ENCODE measurements at places on chromosomes 16 and 17.
A peak's percentile ranks its signal among the peaks of the same experiment; 100 is the strongest.

DNA sequence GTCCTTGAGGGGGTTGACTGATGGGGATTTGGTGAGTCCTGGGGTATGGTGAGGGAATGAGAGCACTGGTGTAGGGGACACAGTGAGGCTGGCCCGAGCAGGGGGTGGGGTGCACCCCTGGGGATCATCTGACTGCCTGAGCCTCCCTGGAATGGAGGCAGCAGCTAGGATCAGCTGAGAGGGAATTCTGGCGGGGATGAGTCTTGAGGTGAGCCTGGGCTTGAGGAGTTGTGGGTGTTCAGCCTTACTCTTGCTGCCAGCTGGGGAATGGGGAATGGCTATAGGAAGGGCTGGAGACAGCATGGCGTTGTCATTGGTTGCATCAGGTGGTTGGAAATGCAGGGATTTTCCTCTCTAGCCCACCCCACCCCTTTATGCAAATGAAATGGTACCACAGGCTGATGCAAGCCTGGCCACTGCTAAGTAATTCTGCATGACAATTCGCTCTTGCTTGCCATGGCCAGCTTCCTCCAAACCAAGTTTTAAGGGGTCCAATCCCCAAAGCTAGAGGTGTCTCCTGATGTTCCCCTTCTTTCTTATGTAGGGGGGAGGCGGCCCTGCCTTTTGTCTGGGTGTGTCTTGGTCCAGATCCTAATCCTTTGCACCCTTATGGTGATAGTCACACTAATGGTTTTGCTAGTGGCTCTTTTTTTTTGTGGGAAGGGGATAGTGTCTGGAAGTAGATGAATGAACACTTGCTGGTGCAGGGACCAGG, 7.5 kb downstream of the NFE2L1 start:
- DNase-seq: no peak

GRCh38 chr17:72116661-72117521, 3.9 kb upstream of the SOX9 start:
- DNase-seq: peak; percentile 73

DNA sequence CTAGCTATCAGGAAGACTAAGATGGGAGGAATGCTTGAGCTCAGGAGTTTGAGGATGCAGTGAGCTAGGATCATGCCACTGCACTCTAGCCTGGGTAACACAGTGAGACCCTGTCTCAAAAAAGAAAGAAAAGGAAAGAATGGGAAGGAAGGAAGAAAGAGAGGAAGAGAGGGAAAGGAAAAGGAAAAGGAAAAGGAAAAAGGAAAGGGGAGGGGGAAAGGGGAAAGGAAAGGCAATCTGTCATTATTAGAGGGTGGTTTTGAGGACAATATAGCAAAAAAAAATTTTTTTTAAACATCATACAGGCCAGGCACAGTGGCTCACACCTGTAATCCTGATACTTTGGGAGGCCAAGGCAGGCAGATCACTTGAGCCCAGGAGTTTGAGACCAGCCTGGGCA, 20.4 kb downstream of the JUP start:
- no peak for DNase-seq

DNA sequence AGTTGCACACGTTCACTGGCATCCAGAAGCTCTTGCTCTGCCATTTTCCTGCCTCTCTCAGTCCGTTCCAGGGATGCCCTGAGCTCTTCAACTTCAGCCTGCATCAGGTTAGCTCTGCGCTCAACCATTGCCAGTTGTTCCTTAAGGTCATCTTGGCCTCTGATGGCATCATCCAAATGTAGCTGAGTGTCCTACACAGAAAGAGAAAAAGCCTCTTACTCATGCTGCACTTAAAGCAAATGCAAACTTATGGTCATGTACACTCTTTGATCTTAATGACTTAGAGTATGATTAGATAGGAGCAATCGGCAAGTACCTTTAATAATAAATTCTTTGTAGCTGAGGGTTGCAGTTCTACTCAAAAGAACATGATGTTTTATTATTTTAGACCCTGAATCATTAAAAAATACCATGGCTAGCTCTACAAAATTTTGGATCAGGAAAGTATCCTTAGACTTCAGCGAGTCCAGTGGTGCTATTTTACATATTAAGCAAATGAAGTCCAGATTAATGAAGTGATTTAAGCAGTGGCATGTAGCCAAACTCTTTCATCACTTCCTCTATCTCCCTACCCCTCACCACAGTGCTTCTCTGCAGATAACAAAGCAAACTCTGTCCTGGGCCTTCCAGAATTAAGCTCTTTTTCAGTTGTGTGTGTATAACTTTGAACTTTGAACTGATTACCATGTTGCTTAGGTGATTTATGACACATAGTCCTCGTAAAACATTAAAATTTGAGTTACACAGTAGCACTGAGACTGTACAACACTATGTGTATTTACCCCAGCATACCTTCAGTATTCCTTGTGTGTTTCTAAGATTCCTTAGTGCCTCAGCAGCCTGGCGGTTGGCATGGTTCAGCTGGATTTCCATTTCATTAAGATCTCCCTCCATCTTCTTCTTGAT, 22.1 kb downstream of the MYH4 start:
- DNase-seq: no peak

- no peak for DNase-seq
Observed at GRCh38 chr16:9932919-9933653, 249.1 kb downstream of the GRIN2A start.

DNA sequence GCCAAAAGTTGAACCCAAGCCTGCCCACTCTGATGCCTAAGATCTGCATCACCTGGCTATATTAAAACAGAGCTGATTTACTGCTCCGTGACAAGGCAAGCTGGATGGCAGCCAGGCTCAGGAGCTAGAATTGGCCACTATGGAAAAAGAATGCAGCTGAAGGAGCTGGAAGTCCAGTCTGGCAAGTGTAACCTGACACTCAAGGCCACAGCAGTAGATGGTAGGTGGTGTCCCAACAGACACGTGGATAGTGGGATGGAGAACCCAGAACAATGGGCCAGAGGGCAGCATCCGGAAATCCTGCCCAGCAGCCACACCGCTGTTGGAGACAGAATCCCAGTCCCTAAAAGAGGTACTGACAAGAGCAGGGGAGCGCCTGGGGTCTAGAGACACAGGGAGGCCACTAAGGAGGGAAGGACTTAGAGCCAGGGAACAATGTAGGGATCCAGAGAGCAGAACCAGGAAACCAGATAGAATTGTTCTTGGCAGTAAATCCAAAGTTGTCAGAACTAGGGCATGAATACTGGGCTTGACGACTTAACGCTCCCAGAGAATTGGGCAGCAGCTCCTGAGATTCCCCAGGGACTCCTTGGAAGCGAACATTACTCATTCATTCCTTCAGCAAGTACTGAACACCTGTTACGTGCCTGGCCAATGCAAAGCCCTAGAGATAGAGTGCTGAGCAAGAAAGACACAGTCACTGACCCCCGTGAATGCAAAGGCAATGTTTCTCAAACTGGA, 85.7 kb downstream of the CDYL2 start:
- DNase-seq: no peak

DNA sequence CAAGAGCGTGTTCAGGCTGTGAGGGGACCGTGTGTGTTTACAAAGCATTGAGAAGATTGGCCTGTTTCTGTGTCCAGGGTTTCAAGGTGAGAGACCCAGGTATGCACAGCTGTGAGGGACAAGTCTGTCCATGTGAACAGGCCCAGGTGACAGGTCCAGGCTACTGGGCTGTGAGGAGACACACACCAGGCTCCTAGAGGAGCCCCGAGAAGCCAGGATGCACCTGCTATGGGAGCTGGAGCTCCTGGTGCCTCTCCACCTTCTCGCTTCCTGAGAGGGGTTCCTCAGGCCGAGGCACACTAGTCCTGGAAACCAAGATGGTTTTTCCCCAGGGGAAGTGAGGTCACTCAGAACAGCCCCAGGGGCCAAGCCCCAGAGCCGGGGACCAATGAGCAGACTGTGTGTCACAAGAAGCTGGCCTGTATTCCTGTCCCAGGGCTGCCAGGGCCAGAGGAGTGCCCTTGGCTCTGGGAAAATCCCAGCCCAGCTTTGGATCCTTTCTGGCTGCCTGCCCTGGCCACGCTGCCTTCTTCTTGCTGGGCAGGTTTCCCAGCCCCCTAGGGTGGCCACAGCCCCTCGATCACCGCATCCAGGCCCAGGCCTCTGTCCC, 153.4 kb upstream of the PLCG2 start:
- DNase-seq: no peak

- DNase-seq: no peak
Observed at GRCh38 chr17:13541032-13541480, 60.7 kb downstream of the HS3ST3A1 start.

- no peak for DNase-seq
Observed at GRCh38 chr17:14310605-14311004, 9.7 kb downstream of the HS3ST3B1 start.

- no peak for DNase-seq
Observed at GRCh38 chr17:40675905-40676304, 10.9 kb upstream of the KRT222 start.

GRCh38 chr17:72358465-72358864, 237.6 kb downstream of the SOX9 start:
- DNase-seq: no peak

DNA sequence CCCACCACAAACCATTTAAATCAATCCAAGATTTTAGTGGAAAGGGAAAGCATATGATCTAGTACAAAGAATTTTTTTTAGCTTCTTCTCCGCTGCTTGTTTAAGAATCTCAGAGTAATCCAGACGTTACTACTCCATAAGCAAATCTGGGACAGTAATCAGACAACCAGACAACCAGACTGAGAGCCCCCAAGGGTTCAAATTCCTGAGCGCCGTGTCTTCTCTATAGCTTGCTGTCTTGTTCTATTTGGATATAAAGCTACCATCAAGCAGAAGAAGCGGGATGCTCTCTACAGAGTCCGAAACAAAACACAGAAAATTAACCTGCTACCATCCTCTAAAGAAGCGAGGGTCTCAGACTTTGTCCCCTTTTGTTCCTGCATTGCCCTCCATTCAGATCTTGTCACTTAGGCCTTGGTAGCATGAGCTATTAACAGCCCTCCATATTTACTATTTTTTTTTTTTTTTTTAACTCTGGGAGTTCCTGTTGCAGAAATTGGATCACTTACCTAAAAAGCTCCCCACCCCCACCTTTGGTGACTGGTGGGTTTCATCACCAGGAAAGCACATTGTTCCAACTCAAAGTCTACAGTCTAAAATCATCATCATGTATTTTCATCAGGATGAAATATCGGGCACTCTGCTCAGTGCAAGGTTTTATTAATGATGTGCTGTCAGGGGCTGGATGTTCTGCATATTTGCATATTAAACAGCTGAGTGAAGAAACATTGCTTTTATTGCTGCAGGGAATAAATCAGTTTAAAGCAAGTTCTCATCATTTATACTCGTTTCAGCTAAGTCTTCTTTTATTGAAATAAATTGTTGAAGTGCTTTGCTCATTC, 576.7 kb downstream of the WWOX start:
- peak; percentile 59 for DNase-seq

GRCh38 chr17:80017226-80018010, 18.3 kb downstream of the TBC1D16 start:
- no peak for DNase-seq

GRCh38 chr16:84813141-84813934, 6.4 kb upstream of the CRISPLD2 start:
- no peak for DNase-seq

- DNase-seq: no peak
Observed at GRCh38 chr17:54426296-54426886, 474.3 kb upstream of the TOM1L1 start.

- DNase-seq: peak; percentile 41
Observed at GRCh38 chr17:21678393-21679081, 13.8 kb upstream of the KCNJ18 start.

- DNase-seq: no peak
Observed at GRCh38 chr16:64339052-64339770, 782.7 kb downstream of the CDH11 start.

DNA sequence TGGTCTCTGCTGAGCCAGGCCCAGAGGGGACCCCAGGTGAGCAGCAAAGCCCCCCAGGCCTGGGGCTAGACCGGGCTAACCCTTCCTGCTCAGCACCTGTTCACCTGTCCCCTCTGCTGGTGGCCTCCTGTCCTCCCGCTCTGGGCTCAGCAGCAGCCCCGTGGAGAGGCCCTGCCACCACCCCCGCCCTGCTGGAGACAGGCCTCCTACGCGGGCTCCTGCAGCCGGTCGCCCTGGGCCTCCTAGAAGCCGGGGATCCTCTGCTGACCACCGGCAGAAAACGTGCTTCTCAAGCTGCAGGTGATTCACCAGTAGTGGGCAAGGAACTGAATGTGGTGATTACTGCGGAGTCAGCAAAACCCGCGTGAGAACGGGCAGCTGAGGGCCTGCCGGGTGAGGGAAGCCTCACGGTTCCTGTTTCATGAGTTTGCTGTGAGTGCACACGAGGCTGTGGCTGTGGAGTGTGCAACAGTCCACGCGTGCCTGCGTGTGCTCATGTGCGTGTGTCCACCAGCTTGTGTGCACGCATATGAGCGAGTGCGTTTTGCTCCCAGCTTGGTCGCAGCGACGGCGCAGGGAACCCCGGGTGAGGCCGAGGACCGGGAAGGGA, 792 bp downstream of the SECTM1 start:
- peak; percentile 63 for DNase-seq

DNA sequence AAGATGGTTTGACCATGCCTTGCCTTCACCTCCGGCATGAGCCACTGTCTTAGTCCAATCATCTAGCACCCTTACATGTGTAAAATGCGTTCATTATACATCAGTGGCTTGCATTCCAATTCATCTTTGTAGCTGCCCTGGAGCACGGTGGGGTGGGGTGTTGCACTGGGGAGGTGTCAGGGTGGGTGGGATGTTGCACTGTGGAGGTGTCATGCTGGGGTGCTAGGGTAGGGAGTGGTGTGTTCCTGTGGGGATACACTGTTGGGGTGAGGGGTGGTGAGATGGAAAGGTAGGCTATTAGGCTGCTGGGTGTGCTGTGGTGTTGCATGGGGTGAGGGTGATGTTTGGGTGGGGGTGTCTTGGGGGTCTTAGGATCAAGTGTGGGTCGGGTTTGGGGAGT, 47.0 kb downstream of the NLRC5 start:
- DNase-seq: no peak

- no peak for DNase-seq
Observed at GRCh38 chr16:83328936-83329335, 478.8 kb upstream of the HSBP1 start.

DNA sequence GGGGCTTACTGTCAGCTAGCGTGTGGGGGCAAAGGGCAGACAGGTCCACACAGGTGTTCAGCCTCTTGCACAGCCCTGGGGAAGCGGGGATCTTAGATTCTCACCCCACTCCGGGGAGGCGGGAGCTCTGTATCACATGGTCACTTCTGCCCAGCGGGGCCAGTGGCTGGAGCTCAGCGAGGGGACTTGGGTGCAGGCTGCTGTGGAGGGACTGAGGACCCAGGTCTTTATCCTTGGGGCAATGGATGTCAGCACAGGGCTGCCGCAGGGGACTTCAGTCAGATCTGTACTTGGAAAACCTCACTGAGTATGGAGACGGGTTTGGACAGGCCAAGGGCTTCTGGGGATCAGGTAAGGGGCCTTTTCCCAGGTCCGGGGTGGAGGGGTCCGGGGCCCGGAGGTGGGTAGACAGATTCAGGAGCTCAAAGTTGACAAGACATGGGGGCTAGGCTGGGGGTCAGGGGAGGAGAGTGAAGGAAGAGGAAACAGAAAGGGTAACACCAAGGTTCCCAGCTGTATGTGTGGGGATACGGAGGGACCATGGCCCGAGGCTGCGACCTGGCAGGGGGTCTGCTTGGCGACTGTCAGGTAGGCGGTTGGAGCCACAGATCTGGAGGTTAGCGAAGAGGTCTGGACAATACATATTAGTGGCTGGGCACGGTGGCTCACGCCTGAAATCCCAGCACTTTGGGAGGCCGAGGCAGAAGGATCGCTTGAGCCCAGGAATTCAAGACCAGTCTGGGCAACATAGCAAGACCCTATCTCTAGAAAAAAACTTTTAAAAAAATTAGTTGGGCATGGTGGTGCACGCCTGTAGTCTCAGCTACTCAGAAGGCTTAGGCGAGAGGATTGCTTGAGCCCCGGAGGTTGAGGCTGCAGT, 15.1 kb upstream of the BAIAP2 start:
- DNase-seq: no peak

Data from retina (tissue), 1 donor.